ENCODE measurements at places on chromosomes 5 and 9.

DNA sequence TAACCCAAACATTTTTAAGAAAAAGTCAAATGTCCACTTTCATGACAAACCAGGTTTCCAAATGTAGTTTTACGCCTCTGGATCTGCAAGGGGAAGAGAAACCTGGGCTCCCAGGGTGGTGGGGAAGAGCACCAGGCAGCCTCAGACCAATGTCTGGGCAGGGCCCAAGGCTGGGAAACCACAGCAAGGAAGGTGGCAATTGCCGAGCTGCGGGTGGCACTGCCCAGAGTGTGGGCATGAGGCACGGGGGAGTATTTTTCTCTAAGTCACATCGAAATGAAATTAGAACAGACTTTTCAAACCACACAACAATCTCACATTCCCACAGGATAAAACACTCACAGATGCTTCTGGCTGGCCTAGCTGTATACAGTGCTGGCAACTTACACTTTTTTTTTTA is 32.6 kb upstream of the RASGEF1C start:
- DNase-seq, result no peak

DNA sequence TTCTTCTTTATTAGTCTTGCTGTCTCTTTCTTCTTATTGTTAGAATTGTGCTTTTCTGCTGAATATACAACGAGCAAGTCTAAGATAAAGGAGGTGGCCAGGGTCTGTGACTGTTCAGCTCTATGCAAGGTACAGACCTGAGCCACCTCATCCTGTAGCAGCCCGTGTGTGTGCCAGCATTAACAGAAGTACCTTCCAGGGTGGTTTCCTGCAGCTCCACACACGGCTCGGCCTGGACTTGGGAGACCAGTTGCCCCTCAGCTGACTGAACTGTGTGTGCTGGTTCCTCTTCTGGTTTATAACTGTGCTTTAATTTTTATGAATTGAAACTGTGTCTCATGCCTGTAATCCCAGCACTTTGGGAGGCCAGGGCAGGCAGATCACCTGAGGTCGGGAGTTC is 70.5 kb downstream of the FBXL7 start:
- DNase-seq, result no peak

DNA sequence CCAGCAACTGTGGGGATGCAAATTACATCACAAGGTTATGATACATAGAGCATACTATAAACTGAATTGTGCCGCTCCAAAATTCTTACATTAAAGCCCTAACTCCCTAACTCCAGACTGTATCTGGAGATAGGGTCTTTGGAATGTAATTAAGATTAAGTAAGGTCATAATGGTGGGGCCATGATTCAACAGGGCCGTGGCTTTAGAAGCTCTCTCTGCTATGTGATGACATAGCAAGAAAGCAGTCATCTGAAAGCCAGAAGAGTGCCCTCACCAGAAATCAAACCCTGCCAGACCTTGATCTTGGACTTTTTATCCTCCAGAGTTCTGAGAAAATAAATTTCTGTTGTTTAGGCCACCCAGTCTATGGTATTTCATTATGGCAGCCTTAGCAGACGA is 123.9 kb downstream of the FBXL17 start:
- no peak for DNase-seq

DNA sequence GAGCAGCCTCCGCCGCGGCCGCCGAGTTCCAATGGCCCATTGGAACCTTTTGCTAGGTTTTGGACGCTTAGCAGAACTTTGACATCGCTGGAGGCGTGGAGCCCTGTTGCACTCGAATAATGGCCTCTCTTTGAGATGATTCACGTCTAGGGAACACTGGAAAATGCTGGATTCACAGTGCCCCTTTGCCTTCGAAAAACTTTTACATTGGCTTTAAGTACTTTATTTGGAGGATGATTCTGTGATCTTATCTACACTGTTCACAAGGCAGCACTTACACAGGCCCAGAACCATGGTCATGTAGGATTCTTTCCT is 536 bp upstream of the PPIC start:
- DNase-seq, result peak; percentile 64
